ENCODE measurements at places on chromosomes 7 and 10.

GRCh38 chr7:28474640-28475039 is 62.3 kb downstream of the CREB5 start:
- no peak for DNase-seq

DNA sequence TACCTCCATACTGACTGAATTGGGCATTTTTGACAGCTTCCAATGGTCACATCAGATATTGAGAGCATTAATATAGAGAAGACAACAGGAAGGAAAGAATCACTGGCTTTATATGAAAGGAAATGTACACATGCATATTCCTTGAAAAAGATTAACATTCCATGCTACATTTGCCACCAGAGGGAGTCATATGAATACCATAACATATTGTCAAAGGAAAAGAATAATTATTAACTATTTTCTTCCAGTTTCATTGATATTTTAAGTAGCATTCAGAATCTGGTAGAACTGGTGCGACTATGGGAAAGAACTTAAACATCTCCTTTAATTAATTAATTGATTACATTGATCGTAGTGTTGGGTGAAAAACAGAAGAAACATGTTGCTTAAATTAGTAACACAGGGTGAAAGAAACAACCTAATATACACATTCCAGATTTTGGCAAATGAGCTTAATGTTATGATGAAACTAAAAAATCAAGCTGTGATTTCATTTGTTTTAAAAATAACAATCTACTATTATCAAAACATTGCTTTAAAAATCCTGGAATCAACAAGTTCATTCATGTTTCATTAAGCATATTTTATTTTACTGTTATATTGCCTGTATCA is 71.5 kb downstream of the GPR85 start:
- no peak for DNase-seq

DNA sequence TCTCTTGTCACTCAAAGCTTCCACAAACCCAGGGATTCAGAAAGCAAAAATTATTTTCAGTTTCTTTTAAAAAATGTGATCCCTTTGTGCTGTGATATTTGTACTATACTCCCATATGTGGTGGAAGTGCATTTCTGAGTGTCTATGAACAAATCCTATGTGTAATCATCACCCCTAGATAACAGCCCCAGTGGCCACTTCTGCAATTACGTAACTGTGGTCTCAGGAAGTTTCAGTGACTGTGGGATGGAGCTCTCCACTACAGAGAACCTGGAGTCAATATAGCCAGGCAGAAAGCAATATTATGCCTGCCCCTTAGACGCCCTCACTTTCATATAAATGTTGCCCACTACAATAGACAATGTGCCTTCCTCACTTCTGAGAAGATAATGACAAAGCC is 1101.7 kb upstream of the GHITM start:
- no peak for DNase-seq

DNA sequence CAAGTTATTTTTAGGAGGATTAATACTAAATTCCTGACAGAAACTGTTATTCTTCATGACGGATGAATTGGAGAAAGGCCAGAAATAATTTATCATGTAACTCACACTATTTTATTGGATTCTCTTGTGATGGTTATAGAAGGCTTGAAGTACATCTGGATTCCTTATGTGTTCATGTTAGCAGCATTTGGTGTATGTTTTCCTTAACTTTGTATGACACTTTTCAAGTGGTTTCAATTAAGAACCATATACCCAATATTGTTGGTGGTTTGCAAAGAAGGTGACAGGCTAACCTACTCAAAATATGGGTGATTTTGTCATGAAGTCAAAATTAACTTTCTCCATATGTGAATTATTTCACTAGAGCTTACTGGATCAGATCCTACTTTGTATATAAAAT is 532.2 kb upstream of the CNTNAP2 start:
- no peak for DNase-seq

DNA sequence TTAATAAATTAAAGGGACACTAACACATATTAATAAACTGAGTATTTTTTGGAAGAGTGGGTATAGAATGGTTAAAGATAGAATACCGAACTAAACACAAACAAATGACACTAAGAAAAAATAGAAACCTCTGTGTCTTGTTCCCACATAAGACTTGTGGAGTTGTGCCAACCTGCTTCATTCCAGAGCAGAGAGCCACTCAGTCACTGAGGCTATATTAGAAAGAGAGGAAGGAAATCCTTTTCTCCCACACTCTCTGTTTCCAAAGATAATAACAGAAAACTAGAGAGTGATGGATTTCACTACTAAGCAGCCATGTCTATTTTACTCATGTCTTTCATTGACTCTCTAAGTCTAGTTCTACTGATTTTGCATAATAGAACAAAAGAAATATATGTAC is 26.0 kb downstream of the CTNNA3 start:
- DNase-seq = no peak

DNA sequence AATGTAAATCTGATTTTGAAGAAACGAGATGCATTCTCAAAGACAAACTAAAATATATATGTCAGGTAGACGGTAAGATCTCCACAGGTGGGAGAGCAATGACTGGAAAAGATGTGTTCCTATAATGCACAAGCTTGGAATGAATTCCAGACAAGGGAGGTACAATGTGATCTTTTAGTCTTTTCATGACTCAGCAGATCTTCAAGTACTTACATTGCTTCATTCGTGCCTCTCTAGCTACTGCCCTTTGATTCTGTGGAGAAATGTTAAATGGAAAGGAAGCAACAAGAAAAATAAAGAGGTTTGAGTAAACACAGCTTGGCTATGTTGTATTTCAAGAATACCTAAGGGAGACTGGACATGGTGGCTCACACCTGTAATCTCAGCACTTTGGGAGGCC is 106.6 kb downstream of the GAD2 start:
- no peak for DNase-seq

DNA sequence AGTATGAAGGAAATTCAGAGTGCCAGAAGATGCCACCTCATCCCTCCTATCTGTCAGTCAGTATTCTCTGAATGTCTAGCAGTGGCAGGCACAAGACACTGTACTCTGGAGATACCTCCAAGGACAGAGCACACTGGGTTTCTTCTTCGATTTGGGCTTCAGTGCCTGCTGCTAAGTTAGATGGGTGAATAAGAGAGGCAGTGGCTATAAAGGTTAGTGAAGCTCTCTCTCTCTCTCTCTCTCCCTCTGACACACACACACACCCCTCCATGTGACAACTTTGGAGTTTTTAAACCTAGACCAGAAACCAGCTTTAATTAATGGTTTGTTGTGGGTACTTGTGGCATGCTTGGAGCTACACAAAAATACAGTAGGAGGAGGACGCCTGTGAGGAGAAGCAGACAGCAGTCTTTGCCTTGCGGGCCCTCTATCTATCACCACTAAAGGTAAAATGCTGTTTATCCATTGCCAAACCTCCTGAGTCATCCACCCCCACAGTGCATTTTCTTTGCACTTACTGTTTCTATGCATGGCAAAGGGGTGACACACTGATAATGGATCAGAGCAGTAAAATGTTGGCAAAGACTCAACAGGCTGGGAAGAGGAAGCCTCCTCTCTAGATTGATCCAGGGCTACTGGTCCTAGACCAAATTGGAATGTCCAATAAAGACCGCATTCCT is 102.5 kb downstream of the TRIL start:
- DNase-seq = no peak

GRCh38 chr7:55212838-55213237 is 152.3 kb upstream of the LANCL2 start:
- no peak for DNase-seq

GRCh38 chr10:75922435-75922834 is 491.0 kb downstream of the LRMDA start:
- DNase-seq = no peak

DNA sequence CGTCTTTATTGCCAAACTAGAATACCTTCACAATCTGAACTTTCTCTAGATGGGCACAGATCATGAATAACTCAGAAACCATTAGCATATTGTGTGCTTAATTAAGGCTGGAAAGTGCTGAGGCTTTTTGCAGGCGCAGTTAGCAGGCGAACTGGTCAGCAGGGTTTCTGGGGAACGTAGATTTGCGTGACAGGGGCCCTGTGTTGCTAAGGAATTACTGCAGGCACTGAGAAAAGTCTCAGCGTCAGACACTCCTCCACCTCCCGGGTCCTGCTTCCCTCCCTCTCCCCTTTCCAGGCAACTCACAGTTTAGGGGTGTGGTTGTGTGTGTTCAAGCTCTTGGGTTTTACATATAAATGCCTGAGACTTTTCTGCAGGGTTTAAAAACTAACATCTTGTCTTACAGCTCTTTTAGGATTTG is 2.2 kb downstream of the MAP3K8 start:
- no peak for DNase-seq
